ENCODE measurements at places on chromosomes 11 and 22. TPM values are rescaled to one million over a fixed set of nuclear protein-coding genes. Genes with fewer than 3 reads are reported as not detected.

ACRV1 gene
- not detected for total RNA-seq

SEC14L6 gene
- total RNA-seq: 1.4 TPM

FXYD2 gene
- not detected for total RNA-seq

OR2AG2 gene
- total RNA-seq: 0.55 TPM

CCDC117 gene
- 15.9 TPM for total RNA-seq

IFITM1 gene
- 23.9 TPM for total RNA-seq

Measured in uterine smooth muscle cell (primary cell).